Kidney tubule cell (primary cell): ENCODE measurements at places on chromosomes 12 and 14.
A peak's percentile ranks its signal among the peaks of the same experiment; 100 is the strongest.

- DNase-seq = no peak
These were observed 801.3 kb downstream of the BCL11B start for GRCh38 chr14:98470663-98471062.

GRCh38 chr14:38339696-38340095 is 83.8 kb upstream of the CLEC14A start:
- no peak for DNase-seq

- no peak for DNase-seq
These were observed 11.6 kb downstream of the CKB start for GRCh38 chr14:103510724-103511693.

GRCh38 chr14:104436741-104437701 is 142.5 kb upstream of the C14orf180 start:
- DNase-seq = peak; percentile 32

DNA sequence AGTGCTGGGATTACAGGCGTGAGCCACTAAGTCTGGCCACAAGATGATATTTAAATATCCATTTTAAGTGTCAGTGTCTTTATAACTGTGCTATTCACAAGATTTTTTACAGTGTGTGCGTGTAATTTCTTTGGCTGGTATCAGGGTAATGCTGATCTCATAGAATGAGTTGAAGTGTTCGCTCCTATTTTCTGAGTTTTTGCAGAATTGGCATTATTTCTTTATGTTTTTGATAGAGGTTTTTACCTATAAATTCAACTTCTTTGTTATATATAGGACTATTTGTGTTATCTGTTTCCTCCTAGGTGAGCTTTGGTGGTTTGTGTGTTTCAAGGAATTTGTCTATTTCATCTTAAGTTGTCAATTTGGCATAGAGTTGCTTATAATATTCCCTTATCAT is 45.6 kb downstream of the FOXN4 start:
- DNase-seq = no peak

- peak; percentile 52 for DNase-seq
These were observed 17.9 kb downstream of the CPM start for GRCh38 chr12:68915055-68915454.

DNA sequence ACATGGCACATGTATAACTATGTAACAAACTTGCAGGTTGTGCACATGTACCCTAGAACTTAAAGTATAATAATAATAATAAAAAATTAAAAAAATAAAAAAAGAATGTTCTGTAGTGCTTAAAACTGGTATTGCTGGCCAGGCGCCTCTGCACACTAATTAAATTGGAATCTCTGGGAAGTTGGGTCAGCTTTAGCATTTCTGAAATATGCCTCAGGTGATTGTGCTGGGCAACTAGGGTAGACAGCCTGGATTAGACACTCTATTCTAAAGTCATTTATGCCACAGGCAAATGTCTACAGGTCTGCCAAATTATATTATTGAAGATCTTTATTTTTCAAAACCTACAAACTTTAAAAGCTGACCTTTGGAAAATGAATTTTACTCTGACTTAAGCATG is 55.3 kb downstream of the PPM1H start:
- no peak for DNase-seq

DNA sequence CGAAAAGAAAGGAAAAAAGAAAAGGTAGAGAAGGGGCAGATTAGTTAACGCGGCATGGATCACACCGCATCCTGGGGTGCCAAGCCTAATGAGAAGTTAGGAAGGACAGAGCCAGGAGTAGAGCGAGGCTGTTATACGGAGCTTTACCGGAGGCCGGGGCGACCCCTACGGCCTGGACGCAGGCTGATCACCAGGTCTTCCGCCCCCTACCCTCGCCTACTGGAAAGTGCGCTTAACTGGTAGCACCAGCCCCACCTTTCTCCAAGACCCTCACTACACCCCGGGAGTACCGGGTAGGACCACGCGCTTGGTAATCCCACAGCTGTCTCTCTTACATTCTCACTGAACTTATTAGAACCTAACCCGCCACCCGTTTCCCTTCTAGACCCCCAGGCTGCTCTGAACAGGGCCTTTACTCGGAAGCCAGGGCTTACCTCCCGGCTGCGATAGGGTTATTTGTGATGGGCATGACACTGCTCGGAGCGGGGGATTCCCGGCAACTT is 33.8 kb downstream of the WBP11 start:
- DNase-seq = no peak

- DNase-seq = no peak
These were observed 28.0 kb downstream of the LGALS3 start for GRCh38 chr14:55157080-55157479.

GRCh38 chr12:6478416-6478815 is 7.9 kb upstream of the VAMP1 start:
- DNase-seq = no peak

DNA sequence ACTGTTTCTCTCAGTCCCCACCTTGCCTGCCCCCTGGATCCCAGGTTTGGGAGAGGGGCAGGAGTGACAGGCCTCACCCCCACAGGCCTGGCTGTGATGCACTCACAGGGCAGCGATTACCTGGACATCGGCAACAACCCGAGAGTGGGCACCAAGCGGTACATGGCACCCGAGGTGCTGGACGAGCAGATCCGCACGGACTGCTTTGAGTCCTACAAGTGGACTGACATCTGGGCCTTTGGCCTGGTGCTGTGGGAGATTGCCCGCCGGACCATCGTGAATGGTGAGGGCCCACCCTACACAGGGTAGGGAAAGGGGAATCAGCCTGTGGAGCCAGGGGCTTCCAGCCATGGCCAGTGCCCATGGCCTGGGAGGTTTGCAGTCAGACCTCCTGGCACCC is 8.6 kb downstream of the ACVRL1 start:
- DNase-seq = no peak

- DNase-seq = peak; percentile 93
These were observed 1.1 kb downstream of the YY1 start for GRCh38 chr14:100239840-100240667.

DNA sequence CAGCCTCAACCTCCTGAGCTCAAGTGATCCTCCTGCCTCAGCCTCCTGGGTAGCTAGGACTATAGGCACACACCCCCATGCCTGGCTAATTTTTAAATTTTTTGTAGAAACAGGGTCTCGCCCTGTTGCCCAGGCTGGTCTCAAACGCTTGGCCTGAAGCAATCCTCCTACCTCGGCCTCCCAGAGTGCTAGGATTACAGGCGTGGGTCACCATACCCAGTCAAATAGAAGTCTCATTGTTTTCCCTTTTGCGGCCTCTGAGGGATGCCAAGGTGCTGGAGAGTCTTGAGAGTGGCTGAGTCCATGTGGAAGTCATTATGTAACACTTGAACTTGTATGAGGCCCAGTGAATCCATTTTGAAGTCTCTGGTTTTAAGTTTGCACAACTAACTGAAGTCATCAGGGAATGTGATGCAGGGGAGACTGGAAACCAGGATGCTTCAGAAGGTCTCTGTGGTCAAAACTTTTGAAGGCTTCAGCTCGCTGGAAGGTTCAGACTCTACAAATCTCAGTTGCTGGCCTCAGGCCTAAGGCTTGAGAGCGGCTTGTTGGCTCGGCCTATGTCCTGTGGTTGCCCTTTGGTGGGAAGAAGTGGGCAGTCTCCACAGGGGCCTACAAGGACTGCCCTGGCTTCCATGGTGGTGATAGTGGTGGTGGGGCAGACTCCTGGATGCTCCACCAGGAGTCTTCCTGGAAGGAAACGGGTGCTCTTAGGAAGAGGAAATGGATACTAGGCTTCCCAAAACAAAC is 29.2 kb downstream of the GALNT16 start:
- DNase-seq = no peak

DNA sequence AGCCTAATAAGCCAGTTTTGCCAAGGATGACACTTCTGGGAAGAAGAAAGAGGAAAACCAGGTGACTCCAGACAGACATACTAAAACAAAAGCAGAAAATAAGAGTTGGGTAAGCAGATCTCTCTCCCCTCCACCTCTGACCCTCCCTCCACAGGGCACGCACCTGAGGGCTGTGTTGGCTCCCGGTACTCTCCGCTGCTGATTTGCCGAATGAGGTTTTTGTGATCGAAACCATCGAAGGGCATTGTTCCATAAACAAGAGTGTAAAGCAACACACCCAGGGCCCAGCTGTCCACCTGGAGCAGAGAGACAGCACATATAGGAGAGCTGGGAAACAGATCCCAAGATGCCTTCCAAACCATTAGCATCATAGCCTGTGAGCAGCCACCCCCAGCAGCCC is 68.1 kb downstream of the NUAK1 start:
- no peak for DNase-seq

DNA sequence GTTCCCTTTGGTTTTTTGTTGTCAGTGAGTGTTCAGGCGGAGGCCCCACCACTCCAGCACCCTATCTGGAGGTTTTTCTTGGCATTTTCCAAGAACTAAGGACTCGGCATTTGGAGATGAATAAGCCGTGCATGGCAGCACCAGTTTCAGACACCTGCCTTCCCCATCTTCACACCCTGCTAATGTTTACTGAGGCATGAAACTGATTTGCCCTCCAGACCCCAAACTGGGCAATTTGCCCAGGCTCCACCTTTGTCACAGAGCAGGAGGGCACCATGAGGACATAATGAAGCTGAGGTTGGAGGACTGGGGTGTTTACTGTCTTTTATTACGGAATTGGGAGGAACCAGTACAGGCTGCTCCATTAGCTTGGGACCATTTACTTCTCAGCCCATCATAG is 113.4 kb downstream of the LGMN start:
- DNase-seq = no peak

DNA sequence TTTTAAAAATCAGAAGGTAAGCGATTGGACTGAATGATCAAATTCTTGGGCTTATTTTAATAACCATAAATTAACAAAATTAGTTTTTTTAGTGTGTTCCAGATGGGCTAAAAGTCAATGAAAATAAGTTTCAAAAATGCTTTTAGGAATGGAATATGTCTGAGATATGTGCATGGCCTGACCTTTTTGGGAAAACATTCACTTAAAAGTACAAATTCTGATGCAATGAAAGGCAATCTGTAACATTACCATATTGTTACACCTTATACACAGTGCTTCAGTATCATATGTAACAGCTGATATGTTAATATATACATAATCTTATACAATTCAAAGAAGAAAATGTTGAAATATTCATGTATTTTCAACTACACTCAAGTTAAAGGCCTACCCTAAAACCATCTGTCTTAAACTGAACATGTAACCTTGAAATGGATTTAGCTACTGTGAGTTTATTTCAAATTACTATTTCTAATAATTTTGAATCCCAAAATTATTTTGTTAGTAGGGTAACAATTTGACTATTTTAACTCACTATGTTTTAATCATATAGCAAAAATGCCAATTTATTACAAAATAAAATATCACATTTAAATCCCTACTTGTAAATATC is 84.8 kb downstream of the EEA1 start:
- no peak for DNase-seq

- no peak for DNase-seq
These were observed 31.4 kb upstream of the C14orf180 start for GRCh38 chr14:104547998-104548700.

GRCh38 chr12:110606253-110606611 is 7.7 kb upstream of the TCTN1 start:
- no peak for DNase-seq

GRCh38 chr14:72178517-72178916 is 246.3 kb downstream of the RGS6 start:
- no peak for DNase-seq

GRCh38 chr14:82872494-82872893 is 1338.8 kb upstream of the SEL1L start:
- no peak for DNase-seq

GRCh38 chr12:114776731-114777442 is 92.9 kb upstream of the TBX3 start:
- peak; percentile 13 for DNase-seq

- DNase-seq = peak; percentile 47
These were observed 304.3 kb upstream of the PRICKLE1 start for GRCh38 chr12:42893803-42894202.

- peak; percentile 91 for DNase-seq
These were observed 257.8 kb upstream of the CCDC196 start for GRCh38 chr14:66228267-66228970.

DNA sequence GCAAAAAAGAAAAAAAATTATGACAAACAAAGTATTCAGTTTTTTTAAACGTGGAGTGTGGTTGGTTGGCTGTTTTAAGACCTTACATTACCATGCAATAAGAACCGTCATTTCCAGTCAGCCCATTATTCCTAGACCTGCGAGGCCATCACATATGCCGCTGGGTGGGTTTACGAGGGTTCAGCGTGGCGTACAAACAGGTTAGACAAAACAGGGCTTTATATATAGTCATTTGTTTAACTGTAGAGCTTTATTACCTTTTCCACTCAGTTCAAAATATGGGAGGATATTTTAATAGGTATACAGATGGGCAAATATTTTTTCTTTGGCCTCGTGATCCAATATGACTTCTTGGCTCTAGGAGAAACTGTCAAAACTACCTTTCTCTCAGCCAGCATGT is 67.2 kb downstream of the KSR2 start:
- no peak for DNase-seq

GRCh38 chr14:99675951-99676350 is 8.1 kb upstream of the CYP46A1 start:
- no peak for DNase-seq

DNA sequence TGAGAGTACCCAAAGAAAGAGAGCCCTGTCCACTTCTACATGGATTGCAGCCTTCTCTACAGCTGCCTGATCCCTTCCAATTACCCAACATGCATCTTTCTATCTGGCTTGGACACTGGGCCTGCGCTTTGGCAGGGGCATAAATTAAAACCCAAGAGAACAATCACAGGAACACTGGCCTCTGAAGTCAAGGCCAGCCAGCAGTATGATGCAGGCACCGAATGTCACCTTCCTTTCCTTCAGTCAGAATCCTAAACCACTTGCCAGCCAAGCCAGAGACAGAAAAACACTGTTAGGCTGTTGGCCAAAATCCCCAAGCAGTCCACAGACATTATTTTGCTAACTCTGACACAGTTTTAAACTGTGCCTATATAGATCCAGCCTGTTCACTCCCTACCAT is 113.7 kb downstream of the DUSP6 start:
- no peak for DNase-seq

DNA sequence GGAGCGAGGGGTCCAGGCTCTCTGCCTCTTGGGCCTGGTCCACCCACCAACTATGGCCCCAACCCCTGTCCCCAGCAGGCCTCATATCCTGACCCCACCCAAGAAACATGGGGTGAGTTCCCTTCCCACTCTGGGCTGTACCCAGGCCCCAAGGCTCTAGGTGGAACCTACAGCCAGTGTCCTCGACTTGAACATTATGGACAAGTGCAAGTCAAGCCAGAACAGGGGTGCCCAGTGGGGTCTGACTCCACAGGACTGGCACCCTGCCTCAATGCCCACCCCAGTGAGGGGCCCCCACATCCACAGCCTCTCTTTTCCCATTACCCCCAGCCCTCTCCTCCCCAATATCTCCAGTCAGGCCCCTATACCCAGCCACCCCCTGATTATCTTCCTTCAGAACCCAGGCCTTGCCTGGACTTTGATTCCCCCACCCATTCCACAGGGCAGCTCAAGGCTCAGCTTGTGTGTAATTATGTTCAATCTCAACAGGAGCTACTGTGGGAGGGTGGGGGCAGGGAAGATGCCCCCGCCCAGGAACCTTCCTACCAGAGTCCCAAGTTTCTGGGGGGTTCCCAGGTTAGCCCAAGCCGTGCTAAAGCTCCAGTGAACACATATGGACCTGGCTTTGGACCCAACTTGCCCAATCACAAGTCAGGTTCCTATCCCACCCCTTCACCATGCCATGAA is 8.6 kb downstream of the ARHGAP9 start:
- DNase-seq = no peak
